ENCODE measurements at places on chromosomes 4 and X.

DNA sequence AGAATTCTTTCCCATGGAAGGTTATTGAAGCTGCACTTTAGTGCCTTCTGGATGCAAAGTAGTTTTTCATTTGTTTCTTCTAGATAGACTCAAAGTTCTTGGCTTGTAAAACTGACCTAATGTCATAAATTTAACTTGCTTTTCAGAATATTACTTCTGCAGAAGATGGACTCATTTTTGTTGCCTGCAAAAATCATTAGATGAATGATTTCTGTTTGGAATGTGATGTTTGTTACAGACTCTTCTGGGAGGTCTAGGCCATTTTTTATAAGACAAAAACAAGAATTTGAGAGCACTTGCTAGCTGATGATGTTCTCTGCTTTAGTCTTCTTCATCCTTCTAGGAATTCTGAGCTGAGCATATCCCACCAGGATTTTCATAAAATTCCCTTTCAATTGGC lies 308.6 kb upstream of the GIMD1 start:
- no peaks in the 10 kb centered on the region for H3K36me3 ChIP-seq
- DNase-seq, result no peak
- H3K27ac ChIP-seq, result no peak overlapping the region
- no peaks in the 10 kb centered on the region for H3K27me3 ChIP-seq

DNA sequence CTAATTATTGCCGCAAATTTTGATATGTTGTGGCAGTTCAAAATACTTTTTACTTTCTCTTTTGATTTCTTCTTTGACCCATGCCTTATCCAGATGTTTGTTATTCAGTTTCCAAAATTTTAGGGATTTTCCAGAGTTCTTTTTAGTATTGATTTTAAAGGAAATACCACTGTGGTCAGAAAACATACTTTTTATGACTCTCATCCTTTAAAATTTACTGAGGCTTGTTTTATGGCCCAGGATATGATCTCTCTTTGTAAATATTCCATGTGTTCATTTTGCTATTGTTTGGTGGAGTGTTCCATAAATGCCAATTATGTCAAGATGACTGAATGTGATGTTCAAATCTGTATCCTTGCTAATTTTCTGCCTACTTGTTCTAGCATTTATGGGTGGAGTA lies 272.3 kb upstream of the DIPK2B start:
- no peak overlapping the region for H3K4me3 ChIP-seq
- no peaks in the 10 kb centered on the region for H3K36me3 ChIP-seq
- H3K4me1 ChIP-seq, result no peaks in the 10 kb centered on the region
- no peaks in the 10 kb centered on the region for H3K27me3 ChIP-seq

DNA sequence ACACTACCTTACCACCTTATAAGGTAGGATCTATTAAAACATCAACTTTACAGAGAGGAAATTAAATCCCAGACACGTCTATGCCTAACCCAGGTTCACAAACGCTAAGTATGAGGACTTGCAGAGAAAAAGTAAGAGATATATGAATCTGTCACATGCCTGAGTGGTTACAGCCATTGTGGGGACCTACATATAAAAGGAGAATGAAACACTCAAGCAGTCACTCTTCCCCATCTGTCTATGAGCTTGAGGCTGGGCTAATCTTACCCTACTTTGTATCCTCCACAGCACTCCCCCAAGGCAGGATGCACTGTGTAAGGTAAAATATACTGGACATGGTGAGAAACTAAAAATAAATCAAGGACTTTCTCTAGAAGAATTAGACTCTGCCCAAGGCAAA lies 339.9 kb downstream of the HNRNPD start:
- no peaks in the 10 kb centered on the region for H3K36me3 ChIP-seq
- H3K27me3 ChIP-seq, result no peaks in the 10 kb centered on the region
- DNase-seq, result no peak

DNA sequence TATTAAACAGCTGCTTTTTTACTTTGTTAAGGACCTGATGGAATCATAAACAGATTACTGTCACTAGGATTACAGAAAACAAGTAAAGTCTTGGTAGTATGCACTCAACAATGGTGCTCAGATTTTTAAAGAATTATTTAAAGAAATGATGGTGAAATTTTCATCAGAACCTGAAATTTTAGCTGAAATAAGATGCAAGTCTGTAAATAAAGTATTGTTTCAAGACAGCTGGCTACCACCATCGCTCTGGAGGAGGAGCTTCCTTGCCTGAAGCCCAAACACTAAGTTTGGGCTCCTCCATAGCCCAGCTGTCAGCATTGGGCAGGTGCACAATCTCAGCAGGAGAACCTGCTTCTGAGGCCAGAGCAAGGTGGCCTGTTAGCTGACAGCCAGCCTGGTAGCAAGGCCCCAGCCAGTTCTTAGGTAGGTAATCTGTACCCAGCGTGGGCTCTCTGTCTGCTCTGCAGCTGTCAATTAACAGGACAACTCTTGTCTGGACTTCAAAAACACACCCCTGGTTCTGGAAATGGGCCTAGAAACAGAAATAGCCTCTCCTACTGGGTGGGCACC lies 4.6 kb downstream of the GAB1 start:
- no peak overlapping the region for H3K27ac ChIP-seq
- H3K4me1 ChIP-seq, result 0 out of 2 replicates have a peak, but pooled peaks cover 2% of the 10 kb centered on the region
- H3K4me3 ChIP-seq, result no peak overlapping the region
- no peaks in the 10 kb centered on the region for H3K36me3 ChIP-seq
- DNase-seq, result no peak
- no peaks in the 10 kb centered on the region for H3K27me3 ChIP-seq

- H3K27me3 ChIP-seq, result no peaks in the 10 kb centered on the region
- no peak overlapping the region for H3K27ac ChIP-seq
- no peaks in the 10 kb centered on the region for H3K36me3 ChIP-seq
- DNase-seq, result no peak
- H3K4me1 ChIP-seq, result peaks cover 7% of the 10 kb centered on the region
- H3K4me3 ChIP-seq, result no peak overlapping the region
Measured at GRCh38 chr4:92359491-92359890, 55.7 kb downstream of the GRID2 start.

DNA sequence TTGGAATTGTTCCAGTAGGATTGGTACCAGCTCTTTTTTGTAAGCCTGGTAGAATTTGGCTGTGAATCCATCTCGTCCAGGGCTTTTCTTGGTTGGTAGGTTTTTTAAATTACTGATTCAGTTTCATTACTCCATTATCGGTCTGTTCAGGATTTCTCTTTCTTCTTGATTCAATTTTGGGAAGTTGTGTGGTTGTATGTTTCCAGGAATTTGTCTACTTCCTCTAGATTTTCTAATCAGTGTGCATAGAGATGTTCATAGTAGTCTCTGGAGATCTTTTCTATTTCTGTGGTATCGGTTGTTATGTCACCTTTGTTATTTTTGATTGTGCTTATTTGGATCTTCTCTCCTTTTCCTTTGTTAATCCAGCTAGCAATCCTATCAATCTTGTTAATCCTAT lies 248.7 kb downstream of the ARHGAP10 start:
- DNase-seq, result no peak
- no peak overlapping the region for H3K27ac ChIP-seq
- no peaks in the 10 kb centered on the region for H3K27me3 ChIP-seq
- H3K4me1 ChIP-seq, result no peaks in the 10 kb centered on the region

- no peak overlapping the region for H3K27ac ChIP-seq
- H3K4me1 ChIP-seq, result no peaks in the 10 kb centered on the region
- no peak for DNase-seq
- no peaks in the 10 kb centered on the region for H3K36me3 ChIP-seq
- no peaks in the 10 kb centered on the region for H3K27me3 ChIP-seq
Measured at GRCh38 chr4:110164251-110164650, 34.2 kb downstream of the ELOVL6 start.

DNA sequence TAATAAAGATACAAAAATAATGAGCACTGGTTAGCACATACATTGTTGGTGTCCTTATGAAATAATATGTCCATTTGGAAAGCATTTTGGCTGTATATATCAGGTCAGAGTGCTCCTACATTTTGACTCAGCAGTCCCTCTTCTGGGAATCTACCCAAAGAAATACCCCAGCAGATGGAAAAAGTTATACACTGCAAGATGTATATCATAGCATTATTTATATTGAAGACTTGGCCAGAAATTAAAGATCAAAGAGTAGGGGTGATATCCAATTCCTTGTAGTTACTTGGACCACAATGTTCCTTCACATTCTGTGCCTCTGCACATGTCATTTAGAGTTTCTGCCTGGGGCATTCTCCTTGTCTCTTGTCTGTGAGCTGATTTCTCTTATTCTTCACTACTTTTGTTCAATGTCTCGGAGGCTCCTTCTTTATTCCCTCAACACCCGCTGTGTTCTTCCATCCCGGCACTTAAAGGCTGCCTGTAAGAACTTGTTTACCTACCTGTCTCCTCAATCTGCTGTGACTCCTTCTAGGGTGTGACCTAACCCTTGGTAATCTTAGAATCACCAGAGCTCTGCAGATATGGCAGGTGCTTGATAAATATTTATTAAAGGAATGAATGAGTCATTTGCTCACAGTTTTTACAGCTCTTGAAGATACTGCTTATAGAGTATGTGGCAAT lies 3.1 kb upstream of the TSPAN5 start:
- H3K27me3 ChIP-seq, result 0 out of 2 replicates have a peak, but pooled peaks cover 2% of the 10 kb centered on the region
- no peak overlapping the region for H3K4me3 ChIP-seq
- peaks cover 4% of the 10 kb centered on the region for H3K4me1 ChIP-seq
- no peak for DNase-seq

DNA sequence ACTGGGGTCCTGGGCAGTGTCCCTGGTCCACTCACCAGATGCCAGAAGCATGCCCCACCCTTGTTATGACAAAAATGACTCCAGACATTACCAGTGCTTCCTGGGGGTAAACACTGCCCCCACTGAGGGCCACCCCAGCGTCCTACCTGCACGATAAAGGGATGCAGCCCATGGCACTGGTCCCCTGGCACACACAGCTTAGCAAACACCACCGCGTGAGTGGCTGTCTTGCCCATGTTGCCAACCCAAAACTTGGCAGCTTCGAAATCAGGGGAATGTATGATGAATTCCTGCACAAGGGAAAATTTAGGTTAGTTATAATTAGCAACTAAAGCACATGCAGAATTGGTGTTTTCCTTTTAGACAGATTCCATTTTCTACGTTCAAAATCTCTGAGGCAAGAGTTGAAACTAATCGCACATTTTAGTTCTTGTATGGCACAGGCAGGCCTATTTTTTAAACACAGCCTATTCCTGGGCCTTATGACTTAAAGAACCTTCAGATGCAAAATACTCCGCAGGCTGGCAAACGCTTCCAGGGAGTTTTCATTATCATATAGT lies 30.4 kb downstream of the ACOX3 start:
- H3K36me3 ChIP-seq, result no peaks in the 10 kb centered on the region
- no peak overlapping the region for H3K27ac ChIP-seq
- DNase-seq, result no peak
- H3K4me3 ChIP-seq, result no peak overlapping the region
- H3K4me1 ChIP-seq, result peaks cover 3% of the 10 kb centered on the region
- H3K27me3 ChIP-seq, result no peaks in the 10 kb centered on the region

- peaks cover 19% of the 10 kb centered on the region for H3K27me3 ChIP-seq
- no peak overlapping the region for H3K27ac ChIP-seq
- no peaks in the 10 kb centered on the region for H3K4me1 ChIP-seq
- H3K36me3 ChIP-seq, result no peaks in the 10 kb centered on the region
Measured at GRCh38 chr4:1871471-1872021, 353 bp downstream of the NSD2 start.

DNA sequence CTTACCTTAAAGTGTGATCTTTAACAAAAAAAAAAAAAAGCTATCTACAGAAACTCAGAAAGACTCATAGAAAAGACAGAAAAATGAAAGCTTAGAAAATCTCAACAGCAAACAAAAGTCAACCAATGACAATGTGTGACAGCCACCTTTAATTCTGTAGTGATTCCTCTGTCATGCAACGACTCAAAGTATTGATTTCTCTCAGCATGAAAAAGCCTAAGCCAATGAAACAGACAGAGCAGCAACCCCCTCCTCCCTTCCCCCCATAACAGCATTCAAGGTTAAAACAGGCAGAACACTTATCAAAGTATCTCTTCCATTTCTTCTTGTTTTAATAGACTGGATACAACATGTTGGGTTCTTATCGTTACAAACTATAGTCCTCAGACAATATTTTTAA lies 112.5 kb downstream of the MAB21L2 start:
- no peaks in the 10 kb centered on the region for H3K27me3 ChIP-seq
- no peak overlapping the region for H3K27ac ChIP-seq
- DNase-seq, result no peak

All from iPS DF 6.9 (cell line).